ENCODE measurements at places on chromosomes 11 and 22.

DNA sequence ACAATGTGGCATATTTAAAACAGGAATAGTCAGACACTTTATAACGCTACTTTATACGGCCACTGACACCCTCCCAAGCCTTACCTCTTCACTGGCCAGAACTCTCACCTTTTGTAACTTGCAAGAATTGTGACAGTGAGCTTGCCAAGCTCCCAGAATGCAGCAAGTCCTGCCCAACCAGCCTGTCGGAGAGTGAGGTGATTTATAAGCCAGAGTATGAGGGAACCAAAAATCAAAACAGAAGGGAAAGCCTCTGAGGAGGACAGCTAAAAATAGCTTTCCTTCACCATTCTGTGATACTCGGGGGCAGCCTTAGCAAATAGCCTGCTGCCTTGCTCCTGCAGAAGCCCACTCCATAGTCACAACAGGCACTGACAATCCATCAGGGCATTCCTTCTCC lies 229.7 kb downstream of the FAM76B start:
- DNase-seq: no peak

GRCh38 chr11:46353698-46354097 lies 6.4 kb downstream of the DGKZ start:
- DNase-seq: no peak

GRCh38 chr11:93796441-93797231 lies 12.6 kb downstream of the MED17 start:
- no peak for DNase-seq

DNA sequence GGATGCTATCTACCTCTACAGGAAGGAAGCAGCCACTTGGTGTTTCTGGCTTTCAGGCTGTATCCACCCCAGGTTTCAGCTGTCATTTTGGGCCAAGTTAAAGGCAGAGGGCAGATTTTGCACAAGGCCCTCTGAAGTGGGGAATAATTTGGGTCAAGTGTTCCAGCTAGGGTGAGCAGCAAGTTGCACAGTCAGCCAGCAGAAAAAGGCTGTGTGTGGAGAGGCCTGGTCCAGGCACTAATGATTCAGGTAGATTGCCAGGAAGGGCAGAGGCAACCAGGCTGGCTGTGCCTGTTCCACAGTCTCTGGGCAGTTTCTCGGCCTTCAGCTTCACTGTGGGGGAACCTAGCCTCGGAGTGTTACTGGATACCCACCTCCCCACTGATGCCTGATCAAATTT lies 8.6 kb upstream of the ELF5 start:
- DNase-seq: no peak

DNA sequence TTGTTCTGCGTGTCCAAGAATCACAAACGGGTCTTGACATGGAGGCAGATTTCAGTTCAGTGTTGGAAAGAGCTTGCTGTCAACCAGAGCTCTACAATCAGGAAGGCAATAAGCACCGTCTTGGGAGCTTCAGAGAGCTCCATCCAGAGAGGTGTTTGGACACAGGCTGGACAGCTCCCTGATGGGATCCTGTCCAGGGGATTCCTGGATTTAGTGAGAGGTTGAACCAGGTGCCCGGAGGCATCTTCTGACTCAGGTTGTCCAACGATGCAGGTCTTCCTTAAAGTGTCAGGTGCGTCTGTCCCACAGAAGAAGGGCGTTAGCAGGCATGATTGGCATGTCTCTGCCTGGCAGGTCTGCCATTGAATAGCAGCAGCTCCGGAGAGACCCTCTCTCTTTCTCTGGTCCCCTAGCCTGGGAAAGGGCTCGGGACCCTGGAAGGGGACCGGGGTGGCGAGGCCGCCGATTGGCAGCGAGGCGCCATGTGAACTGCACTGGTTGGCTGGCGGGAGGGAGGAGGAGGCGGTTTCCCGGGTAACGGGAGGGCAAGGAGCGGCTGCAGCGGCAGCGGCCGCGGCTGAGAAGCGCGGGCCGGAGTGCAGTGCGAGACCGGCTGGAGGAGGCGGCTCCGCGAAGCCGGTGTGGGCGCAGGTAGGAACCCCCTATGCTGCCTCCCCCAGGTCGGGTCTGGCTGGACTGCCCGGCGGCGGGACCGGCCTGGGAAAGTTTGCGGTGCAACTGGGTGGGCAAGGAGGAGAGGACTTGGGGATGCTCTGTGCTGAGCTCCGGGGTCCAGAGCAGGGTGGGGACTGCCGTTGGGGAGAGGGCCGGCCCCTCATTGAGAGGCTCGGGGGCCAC lies 104.1 kb upstream of the E2F8 start:
- no peak for DNase-seq

DNA sequence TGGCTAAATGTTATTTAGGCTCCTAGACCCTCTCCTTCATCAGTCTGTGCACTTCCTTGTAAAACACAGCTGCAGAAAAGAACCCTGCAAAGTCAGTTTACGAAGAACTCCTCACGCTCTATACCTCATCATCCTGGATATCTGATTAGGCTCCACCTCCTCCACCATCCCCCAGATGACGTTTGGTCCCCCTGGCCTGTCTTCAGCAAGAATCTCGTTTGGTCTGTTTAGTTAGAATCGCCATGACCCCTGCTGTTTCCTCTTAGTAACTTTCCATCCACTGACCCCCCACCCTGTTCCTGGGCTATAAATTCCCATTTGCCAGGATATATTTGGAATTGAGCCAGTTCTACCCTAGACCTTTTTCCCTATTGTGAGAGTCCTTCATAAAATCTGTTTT lies 214.1 kb downstream of the OPCML start:
- no peak for DNase-seq

DNA sequence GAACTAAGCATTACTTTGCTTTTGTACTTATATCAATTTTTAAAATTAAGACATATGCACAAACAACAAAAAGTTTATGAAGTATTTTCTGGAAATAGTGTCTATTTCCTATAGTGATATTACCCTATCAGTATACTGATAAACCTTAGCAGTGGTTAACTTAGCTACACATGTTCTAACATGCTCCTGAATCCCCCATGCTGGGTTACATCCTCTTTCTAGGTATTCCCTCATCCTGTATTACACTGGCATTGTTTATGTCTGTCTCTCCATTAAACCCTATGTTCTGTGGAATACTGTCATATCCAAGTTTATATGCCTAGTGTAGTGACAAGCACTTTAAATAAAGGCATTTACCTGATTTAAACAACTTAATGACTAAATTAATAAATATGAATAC lies 1.8 kb upstream of the FAR1 start:
- DNase-seq: no peak

DNA sequence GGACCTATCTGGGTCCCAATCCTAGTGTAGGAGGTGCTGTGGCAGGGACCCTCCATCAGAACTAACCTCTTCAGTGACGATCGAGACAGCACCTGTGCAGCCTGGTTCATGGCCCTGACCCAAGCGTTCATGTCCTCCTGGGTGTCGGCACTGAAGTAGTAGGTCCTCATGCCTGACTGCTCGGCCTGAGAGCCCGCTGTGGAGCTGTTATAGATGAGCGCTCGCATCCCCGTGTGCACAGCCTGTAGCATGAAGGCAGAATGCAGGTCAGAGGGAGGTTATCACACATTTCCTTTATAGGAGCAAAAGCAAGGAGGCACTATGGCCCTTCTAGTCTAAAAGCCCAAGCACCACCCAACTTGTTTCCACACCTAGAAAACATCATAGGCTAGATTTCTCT lies 103.0 kb downstream of the C11orf58 start:
- DNase-seq: no peak

- DNase-seq: no peak
These were observed 14.6 kb downstream of the CABP7 start for GRCh38 chr22:29734406-29734805.

DNA sequence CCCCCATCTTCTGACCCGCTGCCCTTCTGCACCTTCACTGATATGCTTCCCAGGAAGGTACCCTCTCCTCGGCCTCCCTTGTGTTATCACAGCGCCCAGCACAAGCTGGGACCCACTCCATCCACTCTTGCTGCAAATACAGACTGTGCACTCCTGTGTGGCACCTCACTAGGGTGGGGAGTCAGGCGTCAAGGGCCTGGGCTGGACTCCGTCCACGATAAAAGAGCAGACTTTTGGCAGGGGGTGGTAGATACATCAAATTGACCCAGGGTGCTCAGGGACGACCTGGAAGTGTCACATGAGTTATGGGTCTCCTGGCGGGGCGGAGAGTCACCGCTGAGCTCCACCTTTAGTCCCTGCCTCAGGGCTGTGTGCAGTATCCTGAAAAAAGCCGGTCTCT lies 908 bp downstream of the TRPM5 start:
- DNase-seq: no peak

DNA sequence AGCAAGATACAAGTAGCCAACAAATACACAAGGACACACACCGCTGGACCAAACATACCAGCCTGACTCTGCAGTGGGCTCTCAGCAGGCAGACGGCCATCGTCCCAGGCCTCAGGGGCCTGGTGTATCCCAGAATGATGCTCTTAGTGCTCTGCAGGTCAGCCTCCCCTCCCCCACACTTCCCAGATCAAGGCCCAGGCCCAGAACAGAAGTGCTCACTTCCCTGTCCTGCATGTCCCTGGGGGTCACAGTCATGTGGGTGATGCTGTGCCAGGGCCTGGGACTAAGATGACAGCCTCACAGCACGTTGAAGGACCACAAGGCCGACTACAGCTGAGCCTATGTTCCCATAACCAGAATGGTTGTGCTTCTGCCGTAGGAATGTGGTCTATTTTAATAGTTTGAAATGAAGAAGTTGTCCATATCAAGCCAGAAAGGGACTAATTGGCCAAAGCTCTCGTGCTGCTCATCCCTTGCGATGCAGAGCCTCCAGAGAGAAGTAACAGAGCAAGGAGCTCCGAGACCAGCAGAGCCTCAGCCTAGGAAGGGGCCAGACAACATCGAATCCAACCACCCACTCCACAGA lies 48.6 kb downstream of the GAB4 start:
- DNase-seq: no peak

DNA sequence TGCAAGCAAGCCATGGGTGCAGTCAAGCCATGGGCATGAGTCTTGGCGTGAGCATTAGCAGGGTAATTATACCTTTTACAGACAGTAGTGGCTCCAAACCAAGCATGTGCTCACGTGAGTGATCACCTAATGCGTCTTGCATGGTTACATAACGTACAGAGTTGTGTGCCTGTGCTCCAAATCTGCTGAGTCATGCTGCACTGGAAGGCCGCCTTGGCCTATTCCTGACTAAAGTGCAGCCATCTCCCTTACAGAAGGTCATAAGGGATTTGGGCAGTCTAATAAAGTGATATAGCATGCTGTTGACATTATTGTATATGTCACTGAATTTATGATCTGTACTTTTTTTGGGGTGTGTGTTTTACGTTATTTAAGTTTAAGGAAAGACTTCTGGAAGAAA lies 102.4 kb downstream of the ARHGAP42 start:
- DNase-seq: no peak

GRCh38 chr22:41408665-41409064 lies 26.9 kb downstream of the TEF start:
- no peak for DNase-seq

GRCh38 chr22:48391820-48392219 lies 1435.9 kb downstream of the BRD1 start:
- no peak for DNase-seq

- no peak for DNase-seq
These were observed 62.0 kb upstream of the RASD2 start for GRCh38 chr22:35478633-35479107.

- no peak for DNase-seq
These were observed 97.5 kb downstream of the TSPAN18 start for GRCh38 chr11:44824300-44824704.

GRCh38 chr11:58525037-58525614 lies 17.2 kb upstream of the OR5B21 start:
- no peak for DNase-seq

DNA sequence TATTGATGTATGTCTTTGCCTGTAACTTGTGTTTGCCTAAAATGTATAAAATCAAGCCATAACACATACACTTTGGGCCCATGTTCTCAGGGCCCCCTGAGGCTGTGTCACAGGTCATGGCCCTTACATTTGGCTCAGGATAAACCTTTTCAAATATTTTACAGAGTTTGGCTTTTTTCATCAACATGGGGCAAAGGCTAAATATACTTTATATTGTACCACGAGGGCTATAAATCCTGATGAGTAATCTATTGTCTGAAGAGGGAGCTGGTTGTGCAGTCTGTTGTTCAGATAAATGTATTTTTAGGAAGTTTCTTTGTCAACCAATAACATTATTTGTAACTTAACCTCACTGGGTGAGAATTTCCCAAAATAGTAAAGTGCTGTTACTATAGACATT lies 404.6 kb upstream of the DDI1 start:
- DNase-seq: no peak
